ENCODE measurements at places on chromosomes 1 and 21. TPM values are rescaled to one million over a fixed set of nuclear protein-coding genes. Genes with fewer than 3 reads are reported as not detected.

DNA sequence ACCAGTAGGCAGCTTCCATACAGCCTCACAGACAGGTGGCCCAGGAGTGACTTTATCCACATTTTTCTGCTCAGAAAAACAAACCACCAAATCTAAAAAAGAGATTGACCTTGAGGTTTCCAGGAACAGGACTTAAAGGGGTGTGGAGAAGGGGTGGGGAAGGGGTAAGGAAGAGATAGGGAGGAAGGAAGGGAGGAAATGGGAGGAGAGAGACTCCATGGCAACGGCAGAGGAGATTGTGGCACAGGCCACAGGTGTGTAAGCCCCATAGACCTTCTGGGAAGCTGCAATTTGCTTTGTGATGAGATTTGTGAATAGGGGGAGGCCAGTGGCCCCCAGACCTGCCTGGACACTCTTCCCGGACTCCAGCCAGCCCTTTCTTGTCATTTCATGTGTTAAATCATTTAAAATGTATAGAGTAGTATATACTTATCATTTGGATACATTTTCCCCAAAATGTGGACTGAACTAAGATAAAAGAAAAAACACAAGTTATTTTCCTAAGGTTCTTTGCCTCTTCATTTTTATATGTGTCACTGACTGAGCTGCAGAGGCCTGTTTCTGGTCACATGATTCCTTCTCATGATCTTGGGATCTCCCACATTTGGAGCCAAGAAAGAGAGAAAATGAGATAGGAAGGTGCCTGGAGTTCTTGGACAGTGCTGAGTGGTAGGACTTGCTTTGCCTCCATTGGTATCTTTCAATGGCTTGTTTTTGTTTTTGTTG, 55.5 kb downstream of the CLIC6 start:
- DNase-seq = no peak

The S100A12 gene
- not detected for total RNA-seq

The COL8A2 gene
- total RNA-seq = 0.12 TPM

- no peak for DNase-seq
Measured at GRCh38 chr21:38740090-38740489, 65.6 kb upstream of the ETS2 start.

The SERPINC1 gene
- not detected for total RNA-seq

GRCh38 chr1:41640141-41640751, 155.8 kb upstream of the EDN2 start:
- DNase-seq = no peak

The TRIM63 gene
- total RNA-seq = not detected

The CYP2J2 gene
- 0.49 TPM for total RNA-seq

The SLC9C2 gene
- not detected for total RNA-seq

The YTHDF2 gene
- 90.8 TPM for total RNA-seq

DNA sequence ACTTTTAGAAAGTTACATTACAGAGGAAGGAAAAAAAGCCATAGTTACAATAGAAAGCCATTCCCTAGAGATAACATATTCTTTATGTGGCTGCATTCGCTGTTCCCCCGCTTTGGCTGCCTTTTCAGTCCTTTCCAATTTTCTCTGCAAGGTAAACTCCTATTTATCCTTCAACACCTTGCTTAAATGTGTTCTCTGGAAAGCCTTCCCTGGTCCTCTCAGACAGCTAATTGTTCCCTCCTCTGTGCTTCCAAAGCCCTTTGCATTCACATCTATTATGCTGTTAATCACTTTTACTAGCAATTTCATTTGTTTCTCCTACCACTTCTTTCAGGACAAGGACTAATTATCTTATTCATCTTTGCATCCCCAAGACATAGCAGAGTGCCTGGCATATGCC, 1.6 kb downstream of the PHC2 start:
- no peak for DNase-seq

GRCh38 chr1:228337031-228337564, 69.5 kb downstream of the TRIM11 start:
- no peak for DNase-seq

The TMEM269 gene
- not detected for total RNA-seq

- DNase-seq = no peak
Measured at GRCh38 chr1:177547200-177547599, 376.4 kb downstream of the BRINP2 start.

The ERG gene
- total RNA-seq = 0.14 TPM

DNA sequence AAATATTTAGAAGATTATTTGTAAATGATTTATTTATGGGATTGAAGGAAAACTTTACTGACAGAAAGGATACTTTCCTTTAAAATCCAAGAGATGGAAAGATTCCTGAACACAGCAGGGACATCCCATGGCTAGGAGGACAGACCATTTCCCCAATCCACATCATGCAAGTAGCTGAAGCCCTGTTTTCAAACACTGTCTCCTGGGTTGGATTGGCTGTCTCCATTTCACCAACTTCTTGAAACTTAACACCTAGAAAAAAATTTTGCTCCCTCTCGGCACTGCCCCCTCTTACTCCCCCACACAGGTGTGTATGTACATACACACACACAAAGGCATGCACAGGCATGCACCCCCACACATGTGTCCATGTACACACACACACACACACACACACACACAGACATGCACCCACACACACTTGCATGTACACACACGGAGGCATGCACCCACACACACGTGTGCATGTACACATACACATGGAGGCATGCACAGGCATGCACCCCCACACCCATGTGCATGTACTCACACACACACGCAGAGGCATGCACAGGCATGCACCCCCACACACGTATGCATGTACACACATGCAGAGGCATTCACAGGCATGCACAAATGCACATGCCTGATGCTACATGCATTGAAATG, 320.0 kb downstream of the CHRM3 start:
- no peak for DNase-seq

DNA sequence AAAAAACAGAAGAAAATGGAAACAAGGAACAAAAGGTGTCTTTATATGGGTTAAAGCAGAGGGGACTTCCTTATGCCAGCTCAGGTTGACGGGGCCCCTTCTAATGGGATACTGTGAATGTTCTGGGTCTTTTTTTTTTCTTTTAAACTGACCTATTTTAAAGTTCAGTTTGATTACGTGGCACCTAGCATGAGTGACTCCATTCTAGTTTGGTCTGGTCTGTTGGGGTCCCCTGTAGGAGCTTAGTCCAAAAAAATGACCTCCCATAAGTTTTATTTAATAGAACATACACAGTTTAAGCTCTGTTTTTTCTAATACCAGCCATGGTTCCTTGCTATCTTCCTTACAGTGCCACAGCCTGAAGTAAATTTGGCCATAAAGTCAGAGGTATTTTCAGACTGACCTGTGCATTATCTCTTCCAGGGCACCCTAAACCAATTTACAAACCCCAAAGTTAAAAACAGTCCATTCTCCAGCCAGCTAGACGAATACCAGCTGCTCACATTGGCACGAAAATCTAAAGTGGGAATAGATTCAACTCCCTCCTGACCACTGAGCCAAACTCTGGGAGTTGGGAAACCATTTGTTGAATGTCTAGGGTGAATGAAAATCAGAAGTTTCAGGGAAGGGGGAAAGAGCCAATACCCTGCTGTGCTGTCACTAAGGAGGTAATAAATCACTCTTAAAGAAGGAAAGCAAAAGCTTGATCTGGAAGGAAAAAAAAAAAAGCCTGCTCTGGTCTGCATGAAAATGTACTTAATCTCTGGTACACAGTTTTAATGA, 42.4 kb downstream of the AKNAD1 start:
- DNase-seq = peak; percentile 35

DNA sequence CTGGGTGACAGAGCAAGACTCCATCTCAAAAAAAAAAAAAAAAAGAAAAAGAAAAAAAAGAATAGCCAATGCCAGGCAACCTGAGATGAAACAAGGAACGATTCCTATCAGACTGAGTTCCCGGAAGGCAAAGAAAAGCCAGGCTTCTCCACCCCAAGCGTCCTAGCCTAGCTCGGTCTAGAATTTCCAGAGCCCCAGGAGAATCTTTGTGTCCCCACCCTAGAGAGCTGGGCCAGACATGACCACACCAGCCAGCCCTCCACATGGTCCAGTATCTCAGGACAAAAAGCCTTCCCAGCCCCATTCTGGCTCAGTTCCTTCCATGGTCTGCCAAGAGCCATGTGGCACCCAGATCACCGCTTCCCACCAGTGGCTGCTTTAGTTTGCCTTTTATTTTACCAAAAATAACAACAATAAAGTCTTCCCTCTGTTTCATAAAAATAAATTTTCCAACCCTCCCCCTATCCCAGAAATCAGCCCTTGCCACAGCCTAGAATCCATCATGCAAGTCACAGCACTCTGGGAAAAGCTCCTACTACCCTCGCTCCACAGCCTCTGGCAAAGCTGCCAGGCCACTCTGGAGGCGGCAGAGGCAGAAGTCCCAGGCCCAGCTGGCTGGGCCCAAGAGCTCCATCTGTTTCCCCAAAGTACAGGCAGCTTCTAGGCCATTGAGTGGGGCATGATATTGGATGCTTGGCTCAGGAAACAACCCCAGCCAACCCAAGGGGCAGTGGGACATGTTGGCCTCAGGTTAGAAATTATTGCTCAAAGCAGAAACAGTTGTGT, 3.5 kb upstream of the MKNK1 start:
- DNase-seq = no peak

- peak; percentile 91 for DNase-seq
Measured at GRCh38 chr1:26126321-26127084, 14.9 kb downstream of the PDIK1L start.

DNA sequence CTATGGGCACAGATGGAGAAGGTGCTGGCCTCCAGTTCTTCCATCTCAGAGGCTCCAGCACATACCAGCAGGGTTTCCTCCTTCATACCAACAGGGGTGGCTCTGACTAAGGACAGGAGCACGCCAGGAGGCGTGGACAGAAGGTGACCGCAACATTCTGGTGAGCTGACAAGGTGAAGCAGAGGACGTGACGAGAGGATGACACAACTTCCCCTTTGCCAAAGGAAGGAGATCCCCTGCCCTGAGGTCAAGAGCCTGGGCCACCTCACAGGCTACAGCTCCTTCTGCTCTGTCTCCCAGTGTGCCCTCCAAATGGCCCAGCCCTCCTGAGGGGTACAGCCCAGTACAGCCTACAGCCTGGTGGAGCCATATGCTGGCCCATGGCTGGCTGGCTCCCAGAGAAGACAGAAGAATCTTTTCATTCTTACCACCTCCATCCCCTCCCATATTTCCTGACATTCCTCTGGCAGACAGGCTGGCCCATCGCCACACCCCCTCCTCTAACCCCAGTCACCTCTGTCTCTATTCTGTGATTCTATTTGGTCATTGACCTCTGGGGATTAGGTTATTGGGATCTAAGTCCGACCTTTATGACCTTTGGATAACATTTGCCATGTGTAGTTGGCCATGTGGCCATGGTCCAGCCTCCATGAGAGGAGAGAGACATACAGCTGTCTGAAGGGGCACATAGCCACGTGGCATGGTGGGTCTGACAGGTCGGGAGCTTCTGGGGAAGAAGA, 5.1 kb upstream of the LAMB3 start:
- DNase-seq = no peak

The LEMD1 gene
- not detected for total RNA-seq

GRCh38 chr1:74790453-74790852, 57.5 kb downstream of the TYW3 start:
- DNase-seq = no peak

GRCh38 chr1:168636200-168636599, 59.8 kb downstream of the XCL1 start:
- DNase-seq = no peak

DNA sequence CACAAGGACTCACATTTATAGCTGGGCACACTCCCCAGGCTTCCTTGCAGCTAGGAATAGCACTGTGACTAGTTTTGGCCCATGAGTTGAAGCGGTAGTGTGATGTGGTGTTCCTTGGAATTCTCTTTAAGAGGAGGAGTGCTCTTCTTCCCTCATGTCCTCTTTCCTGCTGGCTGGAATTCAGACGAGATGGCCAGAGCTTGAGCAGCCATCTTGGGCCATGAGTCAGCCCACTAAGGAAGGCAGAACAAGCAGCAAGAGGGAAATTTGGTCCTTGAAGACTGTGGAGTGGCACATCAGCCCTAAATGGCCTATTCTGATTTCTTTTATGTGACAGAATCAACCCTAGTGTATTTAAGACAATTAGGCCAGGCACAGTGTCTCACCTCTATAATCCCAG, 20.0 kb downstream of the HTR6 start:
- no peak for DNase-seq

DNA sequence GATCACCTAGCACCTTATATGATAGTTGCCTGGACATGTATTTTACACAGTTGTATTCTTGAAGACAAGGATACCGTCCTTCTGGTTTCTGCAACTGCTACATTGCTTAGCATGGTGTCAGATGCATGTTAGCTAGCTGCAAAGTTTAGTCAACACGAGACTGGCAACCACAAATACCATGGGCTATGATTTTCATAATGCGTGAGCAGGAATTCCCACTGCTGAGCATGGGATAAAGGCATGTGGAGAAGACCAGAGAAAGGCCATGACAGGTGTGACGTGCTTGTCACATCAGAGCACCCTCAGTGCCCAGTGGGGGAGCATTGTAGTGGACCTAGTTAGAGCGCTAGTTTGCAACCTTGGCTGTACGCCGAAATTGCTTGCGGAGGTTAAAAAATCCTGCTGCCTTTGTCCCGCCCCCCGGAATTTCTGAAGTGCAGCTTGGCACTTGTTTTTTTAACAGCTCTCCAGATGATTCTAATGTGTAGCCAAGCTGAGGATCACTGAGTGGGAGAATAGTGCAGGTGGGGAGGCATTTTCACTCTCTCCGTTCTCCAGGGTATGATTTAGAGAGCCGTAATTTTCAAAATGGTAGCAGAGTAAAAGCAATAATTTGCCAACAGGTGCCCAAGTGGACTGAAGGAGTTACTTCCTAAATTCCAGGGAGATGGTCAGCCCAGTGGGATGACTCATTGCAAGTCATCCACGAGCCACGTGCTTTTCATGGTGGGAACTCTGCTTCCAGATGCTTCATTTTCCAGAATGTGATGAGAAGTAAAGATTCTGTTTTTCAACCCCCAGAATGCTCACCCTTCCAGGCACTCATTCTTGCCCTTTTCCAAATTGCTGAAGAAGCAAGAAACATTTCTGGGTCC, 81.0 kb downstream of the CNIH3 start:
- DNase-seq = no peak

GRCh38 chr1:42747125-42747524, 7.1 kb upstream of the CLDN19 start:
- DNase-seq = peak; percentile 80

The SERINC2 gene
- not detected for total RNA-seq
